ENCODE measurements at places on chromosomes 2 and 18.
A peak's percentile ranks its signal among the peaks of the same experiment; 100 is the strongest.

DNA sequence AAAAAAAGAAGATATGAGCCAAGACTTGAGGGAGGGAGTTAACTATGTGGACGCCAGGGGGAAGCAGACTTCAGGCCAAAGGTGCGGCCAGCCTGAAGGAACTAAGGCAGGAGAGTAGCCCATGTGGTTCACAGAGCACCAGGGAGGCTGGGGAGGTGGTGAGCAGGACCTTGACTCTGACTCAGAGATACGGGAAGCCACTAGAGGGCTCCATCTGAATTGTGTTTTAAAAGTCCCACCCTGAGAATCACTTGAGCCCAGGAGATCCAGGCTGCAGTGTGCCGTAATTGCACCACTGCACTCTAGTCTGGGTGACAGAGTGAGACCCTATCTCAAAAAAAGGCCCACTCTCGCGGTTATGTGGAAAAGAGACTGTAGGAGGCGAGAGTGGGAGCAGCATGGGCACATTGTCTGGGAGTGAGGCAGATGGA lies 12.3 kb downstream of the CEP192 start:
- DNase-seq = peak; percentile 25

DNA sequence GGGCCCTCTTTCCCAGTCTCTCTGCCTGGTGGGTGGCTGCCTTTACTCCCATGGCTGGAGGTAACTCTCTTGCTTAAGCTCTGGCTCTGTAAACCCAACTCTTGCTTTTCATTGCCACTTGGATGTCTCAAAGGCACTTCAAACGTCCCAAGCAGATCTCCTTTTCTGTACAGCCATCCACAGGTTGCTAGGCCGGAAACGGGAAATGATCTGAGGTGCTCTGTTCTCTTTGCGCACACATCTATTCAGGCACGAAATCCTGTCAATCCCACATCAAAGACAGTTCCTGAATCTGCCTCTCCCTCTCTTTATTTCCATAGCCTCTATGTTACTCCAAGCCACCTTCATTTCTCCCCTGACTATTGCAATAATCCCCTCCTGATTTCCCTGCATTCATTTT lies 87.4 kb downstream of the AOX1 start:
- no peak for DNase-seq

GRCh38 chr2:48357351-48357750 lies 172.6 kb upstream of the STON1 start:
- DNase-seq = no peak

GRCh38 chr2:95315801-95316411 lies 18.8 kb downstream of the KCNIP3 start:
- no peak for DNase-seq

DNA sequence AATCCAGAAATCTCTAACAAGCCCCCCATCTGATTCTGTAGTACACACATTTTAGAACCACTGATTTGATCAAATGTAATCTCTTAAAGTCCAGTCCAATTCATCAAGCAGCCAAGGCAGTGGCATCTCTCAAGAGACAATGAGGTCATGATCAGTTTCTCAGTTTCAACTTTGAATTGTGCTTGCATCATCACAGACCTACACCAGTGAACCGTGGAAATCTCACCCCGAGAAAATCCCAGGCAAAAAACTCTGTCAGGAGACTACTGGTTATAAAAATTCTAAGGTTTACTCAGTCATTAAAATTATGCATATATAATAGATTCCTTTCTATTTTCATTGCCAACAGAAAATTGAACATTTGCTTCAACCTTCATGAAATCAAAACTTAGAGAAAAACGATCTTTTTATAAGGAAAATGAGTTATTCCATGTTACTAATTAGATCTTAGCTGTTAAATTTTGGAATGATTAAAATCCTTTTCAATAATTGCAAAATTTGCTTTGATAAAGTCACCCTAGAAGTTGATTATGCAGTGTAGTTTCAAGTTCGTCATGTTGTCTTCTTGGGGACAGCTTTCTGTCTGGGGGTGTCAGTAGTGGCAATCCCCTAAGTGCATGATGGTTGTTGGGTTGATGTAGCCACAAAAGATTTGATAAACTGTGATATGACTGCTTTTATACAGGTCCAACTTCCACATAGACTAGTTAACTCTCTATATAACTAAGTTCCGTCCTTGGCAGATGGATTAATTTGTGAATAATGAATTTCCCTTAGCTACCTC lies 235.0 kb downstream of the CAMKMT start:
- DNase-seq = no peak

GRCh38 chr2:185388226-185388625 lies 350.4 kb upstream of the FSIP2 start:
- DNase-seq = no peak
